ENCODE measurements at places on chromosomes 13 and 19. TPM values are rescaled to one million over a fixed set of nuclear protein-coding genes. Genes with fewer than 3 reads are reported as not detected.

- H3K36me3 ChIP-seq: no peaks in the 10 kb centered on the region
- H3K27ac ChIP-seq: no peak overlapping the region
- peak; percentile 11 for DNase-seq
- H3K27me3 ChIP-seq: peaks cover 8% of the 10 kb centered on the region
- H3K4me1 ChIP-seq: peaks cover 14% of the 10 kb centered on the region
These were observed 109.4 kb downstream of the KCTD15 start for GRCh38 chr19:33905937-33906577.

DNA sequence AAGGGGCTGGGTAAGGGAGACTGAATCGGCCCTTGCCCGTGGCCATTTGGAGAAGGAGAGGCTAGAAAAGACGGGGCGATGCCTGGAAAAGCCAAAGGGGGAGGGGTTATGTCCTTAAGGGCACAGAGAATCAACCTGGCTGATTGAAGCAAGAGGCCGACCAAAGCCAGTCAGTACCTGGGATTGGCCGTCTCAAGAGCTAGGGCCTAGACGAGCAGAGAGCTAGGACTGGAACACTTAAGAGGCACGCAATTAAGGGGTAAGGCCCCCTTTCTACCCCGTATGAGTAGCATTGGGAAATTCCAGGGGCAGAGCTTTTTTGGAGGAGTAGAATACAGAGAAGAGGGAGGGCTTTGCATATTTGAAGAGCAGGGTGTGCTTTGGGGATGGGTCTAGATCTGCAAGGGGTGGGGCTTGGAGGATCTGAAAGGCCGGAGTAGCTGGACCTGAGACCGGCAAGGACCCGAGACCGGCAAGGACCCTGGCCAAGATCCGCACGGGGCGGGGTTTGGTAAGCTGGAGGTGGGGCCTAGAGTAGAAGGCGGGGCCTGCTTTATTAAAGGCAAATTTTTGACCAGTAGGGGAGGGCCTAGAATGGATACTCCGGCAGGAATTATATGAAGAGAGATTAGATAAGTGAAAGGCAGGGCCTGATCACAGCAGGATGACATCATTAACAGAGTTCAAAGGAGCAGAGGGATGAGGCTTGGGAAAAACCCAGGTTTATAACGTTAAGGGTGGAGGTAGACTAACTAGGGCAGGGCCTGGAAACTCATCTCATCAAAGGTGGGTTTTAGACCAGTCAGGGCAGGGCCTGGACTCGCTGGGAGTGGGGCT lies 10.7 kb upstream of the CACNG6 start:
- peaks cover 17% of the 10 kb centered on the region for H3K27me3 ChIP-seq
- DNase-seq: no peak

The SPACA4 gene
- not detected for polyA plus RNA-seq

- H3K4me1 ChIP-seq: no peaks in the 10 kb centered on the region
- H3K4me3 ChIP-seq: no peak overlapping the region
- DNase-seq: no peak
- no peaks in the 10 kb centered on the region for H3K36me3 ChIP-seq
- no peak overlapping the region for H3K27ac ChIP-seq
These were observed 23.8 kb downstream of the ZNF787 start for GRCh38 chr19:56097306-56097705.

The PTGER1 gene
- polyA plus RNA-seq: not detected

The CLDND2 gene
- not detected for polyA plus RNA-seq

GRCh38 chr19:47231215-47232054 lies 436 bp upstream of the BBC3 start:
- no peaks in the 10 kb centered on the region for H3K36me3 ChIP-seq
- H3K4me1 ChIP-seq: peaks cover 54% of the 10 kb centered on the region
- H3K27me3 ChIP-seq: peaks cover 37% of the 10 kb centered on the region

The COQ8B gene
- 62.6 TPM for polyA plus RNA-seq

DNA sequence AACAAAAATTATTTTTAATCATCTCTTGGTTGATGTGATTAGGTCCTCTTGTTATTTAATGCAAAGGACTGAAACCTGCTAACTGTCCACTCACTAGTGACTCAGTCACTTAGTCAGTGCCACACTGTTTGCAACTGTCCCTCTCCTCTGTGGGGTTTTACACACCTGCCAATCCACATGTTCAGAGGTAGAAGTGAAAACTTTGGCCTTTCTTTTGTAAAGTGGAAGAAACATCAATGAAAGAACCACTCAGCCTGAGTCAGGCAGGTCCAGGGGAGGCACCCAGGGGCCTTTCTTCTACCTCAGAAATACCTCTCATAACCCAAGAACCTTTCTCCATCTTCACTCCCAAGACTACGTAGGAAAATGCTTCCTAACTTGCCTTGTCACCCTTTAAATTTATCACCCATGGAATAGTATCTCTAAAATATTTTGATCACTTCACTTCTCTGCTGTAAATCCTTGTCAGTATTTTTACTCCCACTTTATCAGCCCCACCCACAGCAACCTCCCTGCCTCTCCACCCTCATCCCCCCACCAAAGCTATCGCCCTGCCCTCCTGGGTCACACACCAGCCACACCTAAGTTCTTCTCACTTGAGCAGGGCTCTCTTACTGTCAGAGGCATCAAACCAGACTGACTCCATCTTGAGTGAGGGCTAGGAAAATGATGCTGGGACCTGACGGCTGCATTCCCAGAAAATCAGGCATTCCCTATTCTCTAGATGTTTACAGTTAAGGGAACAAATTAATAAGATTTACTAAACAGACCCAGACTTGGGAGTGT lies 29.6 kb upstream of the EEF1AKMT1 start:
- H3K4me3 ChIP-seq: no peak overlapping the region
- no peaks in the 10 kb centered on the region for H3K27me3 ChIP-seq
- peaks cover 24% of the 10 kb centered on the region for H3K36me3 ChIP-seq
- H3K4me1 ChIP-seq: peaks cover 2% of the 10 kb centered on the region
- DNase-seq: no peak

DNA sequence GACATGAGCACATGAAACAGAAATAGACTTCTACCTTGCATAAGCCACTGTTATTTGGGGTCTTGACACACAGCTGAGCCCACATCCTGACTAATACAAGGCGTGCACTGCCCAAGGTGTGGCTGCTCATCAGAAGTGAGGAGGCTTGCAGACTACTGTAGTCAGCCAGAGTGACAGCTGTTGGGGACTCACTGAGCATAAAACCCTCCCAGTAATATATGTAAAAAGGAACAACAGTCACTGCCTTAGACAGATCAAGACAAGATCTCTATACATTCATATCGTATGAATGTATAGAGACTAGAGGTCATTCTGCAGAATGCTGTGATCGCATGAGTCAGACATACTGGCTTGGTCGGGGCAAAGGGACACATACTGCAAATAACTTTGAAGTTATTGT lies 4.1 kb upstream of the C1QTNF9B start:
- DNase-seq: no peak
- H3K4me1 ChIP-seq: peaks cover 9% of the 10 kb centered on the region
- no peak overlapping the region for H3K4me3 ChIP-seq
- H3K27me3 ChIP-seq: no peaks in the 10 kb centered on the region

The CCDC61 gene
- polyA plus RNA-seq: 16.1 TPM

DNA sequence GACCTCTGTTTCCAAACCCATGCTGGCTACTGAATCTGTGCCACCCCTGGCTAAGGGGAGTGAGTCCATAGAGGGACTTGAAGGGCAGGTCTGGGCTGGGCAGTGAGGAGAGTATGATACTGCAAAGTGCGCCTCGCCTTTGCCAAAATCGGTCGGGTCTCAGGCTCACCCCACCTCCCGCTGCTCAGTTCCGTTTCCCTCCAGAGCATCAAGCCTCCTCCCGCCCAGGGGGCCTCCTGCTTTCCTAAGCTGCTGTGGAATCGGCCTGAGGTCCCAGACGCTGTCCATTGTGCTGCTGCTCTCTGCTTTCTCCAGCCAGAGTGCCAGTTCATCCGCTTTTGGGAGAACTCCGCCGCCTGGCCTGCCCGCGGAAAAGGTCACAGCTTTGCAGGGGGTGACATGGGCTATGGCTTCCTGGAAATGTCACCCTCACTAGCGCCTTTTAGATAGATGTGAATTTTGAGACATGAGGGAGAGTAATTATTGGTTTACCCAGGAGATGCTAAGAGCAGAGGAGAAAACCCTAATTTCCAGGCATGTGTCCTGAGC lies 1418.4 kb downstream of the UQCRFS1 start:
- no peak for DNase-seq
- H3K4me3 ChIP-seq: peak overlapping the region; percentile 73
- peaks cover 7% of the 10 kb centered on the region for H3K36me3 ChIP-seq
- H3K27me3 ChIP-seq: no peaks in the 10 kb centered on the region
- H3K4me1 ChIP-seq: peaks cover 18% of the 10 kb centered on the region
- peak overlapping the region; percentile 71 for H3K27ac ChIP-seq

- H3K27me3 ChIP-seq: no peaks in the 10 kb centered on the region
- no peak for DNase-seq
- H3K36me3 ChIP-seq: no peaks in the 10 kb centered on the region
- H3K27ac ChIP-seq: no peak overlapping the region
- peaks cover 8% of the 10 kb centered on the region for H3K4me1 ChIP-seq
These were observed 7.9 kb downstream of the HPN start for GRCh38 chr19:35049456-35049855.

The ZNF791 gene
- polyA plus RNA-seq: 41.9 TPM

The PABPC3 gene
- polyA plus RNA-seq: 0.06 TPM

DNA sequence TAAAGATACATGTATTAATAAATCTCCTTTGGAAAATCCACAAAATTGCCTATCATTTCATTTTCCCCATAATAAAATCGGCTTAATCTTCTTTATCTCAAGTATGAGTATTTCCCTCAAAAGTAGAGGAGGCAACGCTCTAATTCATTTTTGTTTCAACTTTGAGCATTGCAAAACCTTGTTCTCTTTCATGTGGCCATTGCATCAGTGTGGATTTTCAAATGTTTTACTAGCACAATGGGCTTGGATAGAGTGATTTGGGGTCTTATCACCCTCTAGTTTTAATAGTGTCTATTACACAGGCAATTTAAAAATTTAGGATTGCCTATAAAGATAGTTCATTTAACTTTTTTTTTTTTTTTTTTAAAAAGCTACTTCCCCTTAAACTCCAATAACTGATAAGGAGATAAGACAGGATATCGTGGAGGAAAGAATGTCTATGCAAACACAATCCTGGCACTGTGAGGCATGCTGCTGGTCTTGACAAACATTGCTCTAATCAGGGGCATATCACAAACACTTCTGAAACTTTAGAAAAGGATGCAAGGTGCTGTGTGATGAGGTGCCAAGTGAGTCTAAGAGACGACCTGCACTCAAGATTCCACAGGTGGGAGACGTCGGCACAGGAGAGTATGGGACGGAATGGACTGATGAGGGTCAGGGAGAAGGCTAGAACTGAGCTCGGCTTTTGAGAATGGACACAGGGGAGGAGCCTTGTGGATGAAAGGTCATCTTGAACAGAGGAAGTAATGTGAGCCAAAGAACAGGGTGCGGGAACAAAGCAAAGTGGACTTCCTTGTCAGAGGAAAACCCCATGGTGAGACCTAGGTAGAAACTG lies 199.7 kb downstream of the IRS2 start:
- no peaks in the 10 kb centered on the region for H3K36me3 ChIP-seq
- no peaks in the 10 kb centered on the region for H3K4me1 ChIP-seq
- DNase-seq: no peak
- H3K4me3 ChIP-seq: no peak overlapping the region
- H3K27ac ChIP-seq: no peak overlapping the region

DNA sequence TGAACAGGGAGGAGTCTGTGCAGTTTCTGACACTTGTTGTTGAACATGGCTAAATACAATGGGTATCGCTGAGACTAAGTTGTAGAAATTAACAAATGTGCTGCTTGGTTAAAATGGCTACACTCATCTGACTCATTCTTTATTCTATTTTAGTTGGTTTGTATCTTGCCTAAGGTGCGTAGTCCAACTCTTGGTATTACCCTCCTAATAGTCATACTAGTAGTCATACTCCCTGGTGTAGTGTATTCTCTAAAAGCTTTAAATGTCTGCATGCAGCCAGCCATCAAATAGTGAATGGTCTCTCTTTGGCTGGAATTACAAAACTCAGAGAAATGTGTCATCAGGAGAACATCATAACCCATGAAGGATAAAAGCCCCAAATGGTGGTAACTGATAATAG lies 16.1 kb downstream of the CEACAM6 start:
- H3K27ac ChIP-seq: no peak overlapping the region
- H3K36me3 ChIP-seq: no peaks in the 10 kb centered on the region
- no peaks in the 10 kb centered on the region for H3K27me3 ChIP-seq
- no peak overlapping the region for H3K4me3 ChIP-seq
- no peak for DNase-seq
- no peaks in the 10 kb centered on the region for H3K4me1 ChIP-seq

DNA sequence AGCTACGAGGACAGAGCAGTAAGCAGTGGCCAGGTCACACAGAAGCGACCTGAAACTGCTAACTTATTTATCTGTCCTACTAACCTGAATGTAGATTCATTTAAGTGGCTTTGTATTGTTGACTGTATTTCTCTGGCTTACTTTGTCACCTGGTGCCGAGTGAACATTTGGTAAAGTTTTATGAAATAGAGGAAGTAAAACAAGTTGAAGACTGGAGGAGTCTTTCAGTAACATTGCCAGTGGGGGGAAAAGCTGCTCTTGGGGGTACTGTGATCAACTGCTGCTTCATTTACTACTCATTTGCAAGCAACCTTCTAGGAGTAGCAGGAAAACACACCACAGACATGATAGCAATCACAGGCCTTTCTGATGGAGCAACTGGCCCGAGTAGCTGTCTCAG lies 615.0 kb downstream of the FGF9 start:
- H3K4me1 ChIP-seq: peaks cover 13% of the 10 kb centered on the region
- DNase-seq: peak; percentile 9
- no peak overlapping the region for H3K4me3 ChIP-seq
- no peaks in the 10 kb centered on the region for H3K36me3 ChIP-seq
- no peak overlapping the region for H3K27ac ChIP-seq

GRCh38 chr13:64130171-64130570 lies 2714.5 kb upstream of the PCDH20 start:
- no peaks in the 10 kb centered on the region for H3K36me3 ChIP-seq
- H3K4me1 ChIP-seq: no peaks in the 10 kb centered on the region
- no peak overlapping the region for H3K4me3 ChIP-seq
- H3K27ac ChIP-seq: no peak overlapping the region
- no peak for DNase-seq
- H3K27me3 ChIP-seq: no peaks in the 10 kb centered on the region

The LILRA1 gene
- polyA plus RNA-seq: 1.5 TPM

- no peak overlapping the region for H3K4me3 ChIP-seq
- no peak for DNase-seq
- H3K36me3 ChIP-seq: no peaks in the 10 kb centered on the region
These were observed 63.4 kb upstream of the LRCH1 start for GRCh38 chr13:46489586-46490023.

The PDE4C gene
- not detected for polyA plus RNA-seq

- no peaks in the 10 kb centered on the region for H3K36me3 ChIP-seq
- DNase-seq: no peak
- no peaks in the 10 kb centered on the region for H3K4me1 ChIP-seq
- H3K27me3 ChIP-seq: no peaks in the 10 kb centered on the region
- no peak overlapping the region for H3K4me3 ChIP-seq
These were observed 251.3 kb downstream of the SHISA2 start for GRCh38 chr13:25800523-25800922.

The OR7C1 gene
- polyA plus RNA-seq: not detected

- DNase-seq: no peak
- no peak overlapping the region for H3K4me3 ChIP-seq
- H3K36me3 ChIP-seq: no peaks in the 10 kb centered on the region
- H3K27ac ChIP-seq: no peak overlapping the region
These were observed 122.3 kb downstream of the RBM26 start for GRCh38 chr13:79283742-79284141.

The EHD2 gene
- polyA plus RNA-seq: not detected

The CEACAM19 gene
- polyA plus RNA-seq: not detected

Data from B cell (primary cell).